DND-41 (cell line): ENCODE measurements at places on chromosomes 3 and 15.
A peak's percentile ranks its signal among the peaks of the same experiment; 100 is the strongest.

GRCh38 chr15:52626671-52627369, 52.4 kb downstream of the ATOSA start:
- no peak for DNase-seq

- DNase-seq: no peak
Measured at GRCh38 chr3:187212196-187212545, 14.9 kb downstream of the RTP1 start.

GRCh38 chr3:73432023-73432705, 192.6 kb downstream of the PDZRN3 start:
- peak; percentile 10 for DNase-seq

GRCh38 chr3:35705904-35706303, 66.6 kb downstream of the ARPP21 start:
- DNase-seq: no peak

- no peak for DNase-seq
Measured at GRCh38 chr3:180383332-180384020, 218.5 kb upstream of the TTC14 start.

GRCh38 chr3:183581496-183582155, 26.1 kb upstream of the KLHL6 start:
- no peak for DNase-seq

- no peak for DNase-seq
Measured at GRCh38 chr15:62071711-62072308, 5.0 kb downstream of the C2CD4A start.

DNA sequence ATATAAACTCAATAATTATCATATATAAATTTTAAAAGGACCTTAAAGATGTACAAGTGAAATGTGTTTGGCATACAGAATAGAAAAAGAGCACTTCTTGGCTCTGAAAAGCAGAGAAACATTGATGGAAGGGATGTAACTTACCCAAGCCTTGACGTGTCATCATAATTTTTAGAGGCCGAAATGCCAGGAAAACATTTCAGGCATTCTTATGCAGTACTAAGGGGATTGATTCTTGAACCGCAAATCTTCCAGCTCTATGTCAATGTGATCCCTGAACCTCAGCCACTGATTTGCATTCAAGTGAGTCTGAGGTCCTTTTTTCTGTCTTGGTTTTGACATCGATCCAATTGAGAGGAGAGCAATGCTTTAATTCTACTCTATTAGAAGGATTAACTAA, 97.8 kb downstream of the CLDN1 start:
- no peak for DNase-seq

DNA sequence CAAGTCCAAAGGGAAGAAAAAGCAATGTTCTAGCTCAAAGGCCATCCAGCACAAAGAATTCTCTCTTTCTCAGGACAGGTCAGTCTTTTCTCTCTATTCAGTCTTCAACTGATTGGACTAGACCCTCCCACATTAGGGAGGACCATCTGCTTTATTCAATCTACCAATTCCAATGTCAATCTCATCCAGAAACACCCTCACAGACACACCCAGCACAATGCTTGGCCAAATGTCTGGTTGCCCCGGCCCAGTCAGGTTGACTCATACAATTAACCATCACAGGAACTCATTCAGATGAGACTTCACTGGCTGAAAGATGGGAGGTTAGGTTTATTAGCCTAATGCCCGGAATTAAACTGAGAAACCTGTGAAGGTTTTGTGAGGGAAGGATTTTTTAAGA, 32.4 kb downstream of the ACAN start:
- no peak for DNase-seq

- DNase-seq: no peak
Measured at GRCh38 chr15:36430280-36430679, 149.1 kb upstream of the CDIN1 start.

DNA sequence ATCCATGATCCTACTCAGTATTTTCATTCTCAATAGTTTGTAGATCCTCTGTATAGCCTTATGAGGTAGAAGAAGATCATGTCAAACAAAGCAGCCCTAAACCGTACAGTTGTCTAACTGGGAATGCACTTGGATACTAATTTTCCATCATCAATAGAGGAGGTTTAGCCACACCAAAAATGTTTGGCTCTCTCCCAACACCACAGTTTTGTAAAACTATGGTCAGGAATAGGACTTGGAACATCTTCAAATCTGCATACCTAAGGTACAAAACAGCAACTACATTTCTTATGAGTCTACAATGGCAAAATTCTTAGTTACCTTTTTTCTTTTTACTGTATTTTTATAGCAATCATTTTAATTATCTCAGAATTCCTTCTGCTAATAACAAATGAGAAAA, 1001.6 kb downstream of the ROBO2 start:
- DNase-seq: no peak
